Kidney (tissue), 22 donors: ENCODE measurements at places on chromosomes 4 and X. TPM values are rescaled to one million over a fixed set of nuclear protein-coding genes. Genes with fewer than 3 reads are reported as not detected.

GRCh38 chr4:137032222-137032621, 500.1 kb downstream of the PCDH18 start:
- H3K27me3 ChIP-seq = no peaks in the 10 kb centered on the region
- no peaks in the 10 kb centered on the region for H3K4me1 ChIP-seq
- H3K27ac ChIP-seq = no peak overlapping the region
- H3K4me3 ChIP-seq = no peak overlapping the region
- H3K36me3 ChIP-seq = no peaks in the 10 kb centered on the region
- DNase-seq = no peak

Gene GPR119
- not detected for total RNA-seq

Gene GK2
- total RNA-seq = not detected

DNA sequence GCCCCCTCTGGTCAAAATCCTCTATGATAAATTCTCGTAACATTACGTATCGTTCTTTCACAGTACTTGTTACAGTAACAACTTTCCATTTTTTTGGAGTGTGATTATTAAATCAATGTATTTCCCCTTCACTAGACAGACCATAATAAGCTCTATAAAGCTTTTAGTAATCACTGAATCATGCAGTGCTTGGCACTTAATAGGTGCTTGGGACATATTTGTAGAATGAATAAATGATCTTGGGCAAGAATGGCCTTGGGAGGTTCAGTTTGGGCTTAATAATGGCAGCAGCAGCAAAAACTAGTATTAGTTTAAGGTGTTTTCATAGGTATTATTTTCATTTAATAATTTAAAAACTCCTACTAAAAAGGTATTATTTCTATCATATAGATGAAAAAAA, 33.4 kb upstream of the SFRP2 start:
- H3K4me1 ChIP-seq = no peaks in the 10 kb centered on the region
- H3K27me3 ChIP-seq = no peaks in the 10 kb centered on the region
- no peak overlapping the region for H3K27ac ChIP-seq
- no peaks in the 10 kb centered on the region for H3K36me3 ChIP-seq
- no peak for DNase-seq

DNA sequence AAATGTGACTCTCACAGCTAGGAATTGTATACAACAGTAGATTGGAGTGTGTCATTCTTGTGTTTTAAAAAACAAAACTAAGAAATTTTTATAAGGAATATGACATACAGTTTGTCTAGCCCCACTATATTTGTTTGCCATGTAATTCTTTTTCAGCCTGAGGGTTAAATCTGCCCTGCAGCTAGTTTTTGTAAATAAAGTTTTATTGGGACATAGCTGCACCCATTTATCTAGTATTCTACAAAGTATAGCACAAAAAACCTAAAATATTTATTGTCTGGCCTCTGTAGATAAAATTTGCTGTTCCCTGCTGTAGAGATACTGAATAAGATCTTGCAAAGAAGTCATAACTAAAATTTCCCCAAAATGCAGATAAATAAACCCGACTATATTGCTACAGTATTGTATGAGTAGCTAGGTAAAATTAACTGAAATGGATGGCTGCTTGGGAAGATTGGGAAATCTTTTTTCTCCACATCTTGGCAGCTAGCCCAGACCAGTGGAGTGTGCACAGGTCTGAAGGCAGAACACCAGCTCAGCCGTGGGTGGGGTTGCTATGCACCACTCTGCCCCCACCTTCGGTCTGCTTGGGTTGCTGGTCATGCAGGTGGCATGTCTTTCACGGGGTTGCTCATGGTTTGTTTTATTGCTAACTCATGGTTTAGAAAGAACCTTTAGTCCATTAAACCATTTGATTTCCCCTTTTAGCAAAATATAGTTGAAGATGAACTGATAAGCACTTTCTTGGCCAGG, 127.9 kb downstream of the KLHL8 start:
- peak; percentile 95 for DNase-seq
- no peak overlapping the region for H3K4me3 ChIP-seq
- peaks cover 9% of the 10 kb centered on the region for H3K36me3 ChIP-seq
- no peaks in the 10 kb centered on the region for H3K27me3 ChIP-seq
- peak overlapping the region; percentile 62 for H3K27ac ChIP-seq
- H3K4me1 ChIP-seq = peaks cover 26% of the 10 kb centered on the region

Gene CETN2
- total RNA-seq = 66.4 TPM
